ENCODE measurements at places on chromosomes 12 and 14.

DNA sequence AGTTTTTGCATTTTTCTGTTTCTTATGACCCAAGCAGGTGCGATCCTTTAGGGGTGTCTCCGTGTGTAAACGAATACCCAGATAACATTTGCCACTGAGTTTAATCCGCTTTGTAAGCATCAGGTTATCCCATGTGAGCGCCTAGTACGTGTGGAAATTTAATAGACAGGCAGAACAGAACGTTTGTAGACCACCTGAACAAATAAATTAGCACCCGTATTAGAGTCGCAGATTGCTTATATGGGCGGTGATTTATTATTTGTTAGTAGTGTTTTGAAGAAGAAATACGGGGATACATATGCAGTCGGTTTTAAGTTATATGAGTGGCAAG lies 325 bp downstream of the C12orf60 start:
- no peak for DNase-seq

DNA sequence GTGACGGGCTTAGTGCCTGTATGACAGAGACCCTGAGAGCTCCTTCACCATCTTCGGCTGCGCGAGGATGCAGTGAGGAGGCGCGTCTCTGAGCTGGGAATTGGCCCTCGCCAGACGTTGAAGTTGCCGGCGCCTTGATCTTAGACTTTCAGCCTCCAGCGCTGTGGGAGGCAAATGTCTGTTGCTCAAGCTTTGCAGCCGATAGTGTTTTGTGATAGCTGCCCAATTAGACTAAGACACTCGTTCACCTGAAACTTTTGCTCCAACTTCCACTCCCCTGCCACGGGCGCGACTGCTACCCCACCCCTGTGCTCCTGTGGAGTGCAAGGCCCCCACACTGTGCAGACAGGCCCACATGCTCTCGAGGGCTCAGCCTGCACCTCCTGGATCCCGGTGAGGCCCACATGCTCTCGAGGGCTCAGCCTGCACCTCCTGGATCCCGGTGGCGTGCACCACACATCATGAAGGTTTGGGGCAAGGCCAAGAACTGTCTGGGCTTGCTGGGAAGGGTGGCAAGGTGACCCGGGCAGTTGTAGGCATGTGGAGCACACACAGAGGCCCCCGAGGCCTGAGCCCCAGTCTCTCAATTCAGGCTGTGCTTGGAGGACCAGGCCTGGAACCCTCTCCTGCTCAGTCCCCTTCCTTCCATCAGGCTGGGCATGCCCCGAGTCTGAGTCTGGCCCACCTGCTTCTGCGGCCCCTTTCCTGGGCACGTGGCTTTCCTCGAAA lies 324.6 kb downstream of the TMEM121 start:
- DNase-seq: no peak

GRCh38 chr12:2681450-2682205 lies 113.1 kb upstream of the FKBP4 start:
- DNase-seq: no peak

DNA sequence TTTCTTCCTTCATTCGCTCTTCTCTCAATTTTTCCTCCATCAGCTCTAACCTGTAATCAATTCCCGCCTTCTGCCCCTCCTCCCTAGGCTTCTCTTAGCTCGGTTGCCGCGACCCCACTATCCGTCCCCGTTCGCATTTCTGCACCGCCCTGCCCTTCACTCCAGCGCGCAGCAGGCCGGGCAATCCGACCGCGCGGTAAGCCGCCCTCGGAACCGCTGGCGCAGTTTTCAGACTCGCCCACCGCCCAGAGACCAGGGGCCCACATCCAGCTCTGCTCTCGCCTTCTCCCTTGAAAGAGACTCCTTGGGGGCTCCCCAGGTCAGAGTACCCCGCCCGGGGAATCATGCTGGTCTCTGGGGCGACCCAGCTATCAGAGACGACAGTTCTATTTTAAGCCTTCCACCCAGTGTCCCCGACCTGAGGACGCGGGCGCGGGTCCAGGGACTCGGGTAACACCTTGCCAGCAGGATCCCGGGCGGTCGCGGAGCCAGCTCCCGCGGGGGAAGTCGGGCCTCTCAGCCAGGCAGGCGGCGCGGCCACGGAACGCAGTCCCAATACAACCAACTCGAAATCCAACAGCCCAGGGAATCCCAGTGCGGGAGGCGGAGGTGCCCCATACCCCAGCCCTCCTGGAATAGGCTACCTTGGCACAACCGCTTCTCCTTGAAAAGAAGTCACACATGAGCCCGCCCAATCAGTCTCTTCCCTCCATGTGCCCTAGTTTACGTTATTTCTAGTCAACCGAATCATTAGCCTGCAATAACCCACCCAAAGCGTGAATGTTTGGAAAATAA lies 5.7 kb upstream of the SLC38A4 start:
- no peak for DNase-seq

- no peak for DNase-seq
Observed at GRCh38 chr12:51033048-51033447, 6.9 kb upstream of the SLC11A2 start.

DNA sequence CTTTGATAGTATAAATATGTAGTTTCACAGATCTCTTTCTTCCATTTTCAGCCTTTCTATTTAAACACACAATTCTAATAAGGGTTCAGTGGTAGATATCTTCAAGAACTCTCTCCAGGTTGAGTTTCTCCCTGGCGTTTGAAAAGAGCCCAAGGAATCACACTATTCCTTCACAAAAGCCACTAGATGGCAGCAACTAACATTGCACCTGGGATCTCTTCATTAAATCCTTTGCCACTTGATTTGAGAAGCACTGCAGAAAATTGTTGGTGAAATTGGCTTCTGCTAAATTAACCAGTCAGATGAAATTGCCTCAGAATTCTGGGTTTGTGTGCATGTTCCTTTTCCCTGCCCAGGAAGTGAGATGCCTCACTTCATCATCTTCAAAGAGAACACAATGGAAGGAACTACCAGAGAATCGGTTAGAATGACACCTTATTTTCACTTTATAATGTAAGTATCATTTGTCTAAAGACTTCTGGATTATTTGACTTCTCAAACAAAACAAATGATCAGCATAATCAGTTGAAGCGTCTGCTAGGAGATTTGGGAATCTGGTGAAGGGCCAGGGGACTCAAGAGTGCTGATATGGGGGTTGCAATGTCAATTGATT lies 6.8 kb downstream of the CCDC198 start:
- DNase-seq: no peak

GRCh38 chr12:119749666-119750065 lies 81.7 kb downstream of the PRKAB1 start:
- no peak for DNase-seq

- no peak for DNase-seq
Observed at GRCh38 chr12:88946372-88946997, 366.2 kb upstream of the KITLG start.

GRCh38 chr12:66203820-66204219 lies 14.8 kb downstream of the IRAK3 start:
- no peak for DNase-seq

DNA sequence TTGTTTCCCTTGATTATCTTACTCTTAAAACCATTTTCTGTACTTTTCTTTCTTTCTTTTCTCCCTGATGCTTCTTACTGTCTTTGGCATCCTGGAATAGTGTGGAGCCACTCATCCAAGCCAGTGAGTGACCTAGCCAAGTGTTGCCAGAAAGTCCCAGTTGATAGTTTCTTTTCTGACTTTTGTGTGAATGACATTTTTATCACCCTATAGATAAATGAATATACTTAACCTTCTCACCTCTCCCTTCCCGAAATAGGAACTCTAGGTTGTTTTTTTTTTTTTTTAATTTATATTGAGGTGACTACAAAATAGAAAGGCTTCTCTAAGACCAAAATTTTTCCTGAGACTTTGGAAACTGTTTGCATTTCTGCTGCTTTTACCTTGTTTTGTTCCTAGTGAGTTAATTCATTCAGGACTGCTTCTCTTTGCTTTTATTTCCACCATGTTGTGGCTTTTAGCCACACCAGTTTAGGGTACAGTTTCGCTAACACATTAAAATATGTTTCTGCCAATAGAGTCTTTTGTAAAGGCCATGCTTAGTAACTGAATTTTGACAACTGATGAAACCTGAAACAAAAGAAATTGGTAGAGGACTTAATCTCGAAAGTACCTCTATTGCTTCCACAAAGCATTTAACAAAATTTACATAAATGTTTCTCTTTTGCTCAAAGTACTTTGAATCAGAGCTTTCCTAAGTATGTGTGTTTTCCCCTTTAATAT lies 194.6 kb downstream of the ERC1 start:
- no peak for DNase-seq

DNA sequence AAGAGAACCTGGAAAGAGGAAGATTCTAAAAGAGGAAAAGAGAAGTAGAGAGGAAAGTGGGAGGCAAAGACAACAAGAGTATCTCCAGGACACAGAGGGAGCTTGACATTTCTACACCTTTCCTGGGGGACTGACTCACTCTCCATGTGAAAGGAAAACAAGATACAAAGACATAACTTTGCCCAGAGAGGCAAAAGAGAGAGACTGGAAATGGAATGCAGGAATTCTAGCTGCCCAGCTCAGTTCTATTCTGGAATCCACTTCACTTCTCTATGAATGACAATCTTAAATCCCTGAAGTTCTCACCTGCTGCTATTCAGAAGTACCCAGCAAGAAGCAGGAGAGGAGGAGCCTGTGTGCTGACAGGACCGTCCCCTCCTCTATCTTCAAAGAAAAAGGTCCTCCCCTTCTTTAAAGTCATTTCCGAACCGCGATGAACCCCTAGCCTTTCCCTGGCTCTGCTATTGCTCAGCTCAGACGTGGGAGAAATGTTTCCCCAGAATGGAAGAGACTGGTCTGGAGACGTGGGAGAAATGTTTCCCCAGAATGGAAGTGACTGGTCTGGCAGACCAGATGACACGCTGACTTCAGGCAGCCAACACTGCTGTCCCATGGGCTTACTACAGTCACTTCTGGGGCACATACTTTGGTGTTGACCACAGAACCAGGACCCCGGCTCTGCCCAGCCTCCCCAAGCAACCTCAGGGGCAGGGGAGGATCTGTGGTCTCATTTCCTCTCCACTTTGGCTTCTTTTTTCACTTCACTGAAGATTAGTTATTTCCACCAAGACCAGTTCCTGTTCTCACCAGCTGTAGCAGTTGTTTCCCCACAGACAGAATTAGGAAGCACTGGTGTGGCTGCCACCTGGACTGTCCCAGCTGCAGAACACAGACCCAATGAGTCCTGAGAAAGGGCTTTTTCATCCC lies 8.3 kb downstream of the FMNL3 start:
- no peak for DNase-seq

DNA sequence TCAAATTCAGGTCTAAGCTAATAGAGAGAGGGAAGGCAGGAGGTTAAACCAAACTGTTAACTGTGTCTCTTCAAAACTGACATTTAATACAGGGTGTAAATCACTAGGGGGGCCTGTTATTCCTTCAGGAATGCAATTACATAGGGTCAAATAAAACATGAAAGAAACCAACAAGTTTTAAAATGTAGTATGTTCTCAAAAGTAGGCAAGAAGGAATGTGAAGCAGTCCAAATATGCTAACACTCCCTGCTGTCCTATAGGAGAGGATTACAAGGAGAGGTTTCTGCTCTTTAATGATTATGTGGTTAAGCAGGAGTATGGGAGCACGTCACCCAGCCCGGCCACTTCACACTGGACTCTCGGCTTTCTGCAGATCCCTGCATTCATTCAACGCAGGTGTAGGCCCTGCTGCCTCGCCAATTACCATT lies 42.5 kb upstream of the BMP4 start:
- DNase-seq: no peak
